ENCODE measurements at places on chromosomes 1 and 21.

- no peak for DNase-seq
Observed at GRCh38 chr1:105636052-105636451, 1420.4 kb upstream of the PRMT6 start.

DNA sequence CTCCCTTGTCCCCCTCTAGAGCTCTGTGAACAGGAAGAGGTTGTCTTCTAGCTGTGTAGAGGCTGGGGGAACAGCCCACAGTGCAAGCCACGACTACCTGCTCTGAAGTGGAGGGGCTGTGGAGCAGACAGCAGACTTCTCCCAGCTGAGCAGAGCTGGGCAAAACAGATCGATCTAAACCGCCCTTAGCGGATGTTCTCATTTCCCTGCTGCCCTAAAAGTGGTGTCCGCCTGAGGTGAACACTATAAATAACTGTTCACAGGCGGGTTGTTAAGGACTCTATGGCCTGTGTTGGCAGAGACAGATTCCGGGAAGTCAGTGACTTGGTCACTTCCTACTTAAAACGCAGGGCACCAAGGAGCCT is 203.2 kb downstream of the RHOU start:
- no peak for DNase-seq

- no peak for DNase-seq
Observed at GRCh38 chr1:26858891-26859640, 3.9 kb upstream of the SFN start.

- no peak for DNase-seq
Observed at GRCh38 chr1:56934430-56935060, 31.3 kb downstream of the C8B start.

DNA sequence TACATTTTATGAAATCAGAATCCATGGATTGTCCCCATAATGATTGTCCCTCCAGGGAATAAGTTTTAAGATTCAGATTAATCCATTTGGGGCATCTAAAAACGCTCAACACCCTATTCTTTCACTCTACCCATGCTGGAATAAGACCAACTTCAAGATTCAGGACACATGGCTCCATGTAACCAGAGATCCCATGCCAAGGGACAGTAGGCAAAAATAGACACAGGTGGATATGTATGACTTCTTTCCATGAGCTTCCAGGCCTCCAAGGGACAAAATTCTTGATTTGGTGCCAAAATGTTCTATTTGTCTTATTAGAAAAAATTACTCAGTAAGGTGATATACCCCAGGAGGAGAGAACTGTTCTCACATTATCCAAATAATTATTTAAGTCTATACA is 178.8 kb downstream of the NRIP1 start:
- DNase-seq, result no peak

GRCh38 chr21:16796776-16797175 is 716.1 kb upstream of the CXADR start:
- no peak for DNase-seq

DNA sequence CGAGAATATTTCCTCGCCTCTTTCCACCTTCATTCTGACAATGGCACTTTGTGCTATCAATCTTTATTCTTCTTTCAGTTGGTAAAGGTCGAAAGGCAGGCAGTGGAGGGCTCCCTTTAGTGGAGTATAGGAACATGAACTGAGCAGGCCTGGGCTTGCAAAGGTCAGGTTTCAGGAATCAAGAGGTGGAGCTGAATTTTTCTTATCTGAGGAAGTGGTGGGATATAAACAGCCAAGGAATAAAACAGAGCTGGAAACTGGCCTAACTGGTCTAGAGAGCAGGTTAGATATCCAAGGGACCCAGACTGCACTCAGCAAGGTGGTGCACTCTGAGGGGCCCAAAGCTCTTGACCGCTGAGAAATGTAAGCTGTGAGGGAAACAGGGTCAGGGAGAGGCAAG is 99.1 kb downstream of the PLA2G4A start:
- no peak for DNase-seq

GRCh38 chr1:33641104-33641830 is 168.8 kb downstream of the ZSCAN20 start:
- DNase-seq, result no peak

DNA sequence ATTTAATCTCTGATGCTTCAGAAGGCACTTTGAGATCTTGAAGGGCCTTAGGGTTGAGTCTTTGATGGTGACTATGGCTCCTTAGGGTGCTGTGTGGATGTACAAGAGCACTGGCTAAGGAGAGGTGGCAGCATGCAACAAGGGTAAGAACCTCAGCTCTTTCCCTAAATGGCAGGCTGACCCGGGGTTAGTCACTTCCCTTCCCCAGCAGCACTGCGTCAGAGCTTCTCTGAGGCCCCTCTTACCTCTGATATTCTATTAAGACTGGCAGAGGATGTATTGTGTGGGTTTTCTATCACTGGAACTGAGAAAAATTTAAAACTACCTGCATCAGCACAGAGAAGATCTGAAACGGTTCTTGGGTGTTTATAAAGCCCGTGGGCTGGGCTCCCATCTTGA is 11.8 kb downstream of the C1orf116 start:
- DNase-seq, result no peak

DNA sequence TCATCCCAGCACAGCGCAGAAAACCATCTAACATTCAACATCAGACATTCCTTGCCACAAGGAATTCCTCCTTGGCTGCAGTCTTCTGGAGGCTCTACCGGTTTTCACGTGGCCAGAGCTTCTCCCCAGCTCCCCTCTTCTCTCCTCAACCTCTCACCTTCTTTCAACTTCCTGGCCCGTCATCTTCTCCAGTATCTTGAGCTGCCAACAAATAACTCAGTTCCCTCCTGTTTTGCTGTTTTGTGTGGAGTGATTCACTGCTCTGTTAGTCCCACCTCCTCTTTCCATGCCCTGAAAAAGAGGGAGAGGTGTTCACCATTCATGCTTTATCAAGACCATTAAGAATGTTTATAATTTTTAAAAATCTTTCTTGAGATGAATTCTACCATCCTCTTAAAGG is 32.6 kb downstream of the PIGM start:
- no peak for DNase-seq

- no peak for DNase-seq
Observed at GRCh38 chr1:206971029-206971655, 882 bp upstream of the FCAMR start.

- DNase-seq, result no peak
Observed at GRCh38 chr1:180503280-180503862, 994 bp upstream of the ACBD6 start.

GRCh38 chr1:92123868-92124267 is 43.7 kb downstream of the BTBD8 start:
- DNase-seq, result peak; percentile 2

DNA sequence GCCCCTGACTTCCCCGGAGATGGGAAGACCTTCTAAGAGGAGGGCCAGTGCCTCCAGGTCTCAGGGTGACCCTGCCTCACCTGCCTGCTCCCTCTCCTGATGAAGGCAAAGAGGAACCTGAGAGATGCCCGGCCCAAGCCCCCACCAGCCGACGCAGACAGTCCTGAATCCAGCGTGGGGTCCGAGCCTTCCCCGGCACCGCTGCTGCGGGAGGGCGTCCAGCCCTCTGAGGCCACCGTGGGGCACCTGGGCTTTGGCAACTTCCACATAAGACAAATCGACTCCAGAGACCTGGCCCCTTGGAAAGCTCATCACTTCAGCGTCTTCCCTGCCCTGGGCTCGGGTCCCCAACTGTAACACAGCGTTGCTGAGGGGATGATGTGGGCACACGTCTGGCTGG is 122.2 kb downstream of the CASZ1 start:
- no peak for DNase-seq

DNA sequence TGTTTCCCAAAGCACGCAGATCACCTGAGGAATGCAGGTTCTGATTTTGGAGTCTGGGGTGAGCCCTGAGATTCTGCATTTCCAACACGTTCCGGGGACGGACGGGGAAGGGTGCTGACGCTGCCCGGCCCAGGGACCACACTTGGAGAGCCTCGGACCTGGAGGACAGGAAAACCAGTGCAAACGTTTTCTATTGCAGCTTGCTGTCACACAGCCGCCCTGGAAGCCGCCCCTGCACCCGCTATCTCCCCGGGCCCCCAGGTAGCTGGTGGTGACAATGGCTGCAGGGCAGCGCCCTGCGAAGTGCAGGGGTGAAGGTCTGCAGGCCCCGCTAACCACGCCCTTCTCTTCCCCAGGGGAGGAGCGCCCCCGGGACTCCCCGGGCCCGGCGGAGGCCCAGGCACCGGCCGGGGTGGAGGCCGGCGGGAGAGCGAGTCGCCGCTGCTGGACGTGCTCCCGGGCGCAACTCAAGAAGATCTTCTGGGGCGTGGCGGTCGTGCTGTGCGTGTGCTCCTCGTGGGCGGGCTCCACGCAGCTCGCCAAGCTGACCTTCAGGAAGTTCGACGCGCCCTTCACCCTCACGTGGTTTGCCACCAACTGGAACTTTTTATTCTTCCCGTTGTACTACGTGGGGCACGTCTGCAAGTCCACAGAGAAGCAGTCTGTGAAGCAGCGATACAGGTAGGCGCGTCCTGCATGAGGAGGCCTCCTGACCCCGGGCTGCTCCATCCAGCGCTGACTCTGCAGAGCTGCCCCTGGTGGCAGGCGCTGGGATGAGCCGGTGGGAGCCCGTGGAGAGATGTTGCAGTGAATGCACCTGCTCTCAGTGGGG is 142.0 kb upstream of the COA6 start:
- no peak for DNase-seq

DNA sequence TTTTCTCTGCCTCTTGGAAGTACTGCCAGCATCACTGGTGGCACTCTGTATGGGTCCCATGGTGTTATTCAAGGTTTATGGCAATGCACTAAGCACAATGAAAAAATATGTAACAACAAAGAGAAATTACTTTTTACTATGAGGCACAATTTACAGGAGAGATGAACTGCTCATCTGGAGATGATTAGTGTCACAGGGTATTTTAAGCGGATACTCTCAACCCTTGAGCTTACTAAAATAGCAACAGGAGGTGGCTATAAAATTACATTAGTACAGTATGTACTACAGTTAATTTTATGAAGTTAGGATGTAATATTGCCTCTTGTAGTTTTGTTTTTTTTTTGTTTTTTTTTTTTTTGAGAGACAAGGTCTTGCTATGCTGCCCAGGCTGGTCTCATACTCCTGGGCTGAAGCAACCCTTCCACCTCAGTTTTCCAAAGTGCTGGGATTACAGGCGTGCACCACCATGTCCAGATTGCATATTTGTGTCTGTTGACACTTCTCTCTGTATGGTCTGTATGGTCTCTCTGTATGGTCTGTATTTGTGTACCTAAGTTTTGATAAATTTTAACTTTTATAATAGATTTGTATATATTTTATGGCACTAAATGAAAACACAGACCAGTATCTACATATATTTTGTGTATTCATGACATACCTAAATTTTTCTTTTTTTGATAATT is 175.6 kb upstream of the HP1BP3 start:
- DNase-seq, result no peak

DNA sequence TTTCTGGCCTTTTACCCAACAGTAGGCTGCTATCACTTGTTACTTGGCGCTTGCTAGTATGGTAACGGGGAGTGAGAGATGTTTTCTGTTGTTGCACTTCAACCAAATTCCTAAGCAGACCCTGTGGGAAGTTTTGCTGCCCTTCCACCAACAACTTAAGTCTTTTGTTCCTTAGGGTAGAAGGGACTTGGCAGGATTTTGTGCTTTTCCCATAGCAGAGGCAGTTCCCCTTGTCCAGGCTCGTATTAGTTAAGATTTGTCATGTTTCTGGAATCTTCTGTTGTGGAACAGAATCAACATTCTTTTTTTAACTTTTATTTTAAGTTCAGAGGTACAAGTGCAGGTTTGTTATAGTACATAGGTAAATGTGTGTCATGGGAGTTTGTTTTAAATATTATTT is 73.2 kb upstream of the SGIP1 start:
- no peak for DNase-seq

GRCh38 chr1:21577933-21578332 is 68.7 kb downstream of the ALPL start:
- DNase-seq, result no peak

- DNase-seq, result no peak
Observed at GRCh38 chr1:13523780-13524477, 10.1 kb upstream of the LRRC38 start.
